ENCODE measurements at places on chromosomes 16 and 17.

DNA sequence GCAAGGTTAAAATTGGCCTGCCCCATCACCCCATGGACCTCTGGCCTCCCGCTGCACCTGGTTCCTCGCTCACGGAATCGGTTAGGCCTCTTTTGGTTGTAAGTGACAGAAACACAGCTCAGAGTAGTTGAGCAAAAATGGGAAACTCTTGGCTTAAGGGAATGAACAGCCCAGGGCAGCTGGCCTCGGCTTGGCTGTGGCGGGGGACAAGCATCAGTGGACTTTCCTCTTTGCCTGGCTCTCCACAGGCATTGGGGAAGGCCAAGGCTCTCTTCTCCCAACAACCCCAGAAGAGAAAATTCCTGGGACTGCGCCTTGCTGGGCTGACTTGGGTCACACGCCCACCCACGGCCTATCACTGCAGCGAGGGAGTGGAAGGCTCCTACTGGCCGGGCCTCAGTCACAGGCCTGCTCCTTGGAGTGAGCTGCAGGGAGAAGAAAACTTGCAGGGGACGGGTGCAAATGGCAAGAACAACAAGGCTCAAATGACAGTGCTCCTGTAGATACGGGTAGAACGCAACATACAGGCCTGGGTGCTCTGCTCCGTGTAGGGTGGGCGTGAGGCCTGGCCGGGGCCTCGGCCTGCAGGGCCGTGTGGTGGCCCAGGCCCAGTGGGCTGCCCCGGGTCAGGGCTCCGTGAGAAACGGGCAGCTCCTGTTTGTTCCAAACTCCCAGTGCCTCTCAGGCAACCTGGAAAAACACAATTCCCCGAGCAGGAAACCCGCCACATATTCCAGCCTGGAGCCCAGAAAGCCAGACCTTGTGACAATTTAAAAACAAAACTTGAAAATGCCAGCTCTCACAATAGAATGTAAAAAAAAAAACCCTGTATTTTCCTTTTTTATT lies 25.0 kb upstream of the ATP2A3 start:
- DNase-seq, result no peak

DNA sequence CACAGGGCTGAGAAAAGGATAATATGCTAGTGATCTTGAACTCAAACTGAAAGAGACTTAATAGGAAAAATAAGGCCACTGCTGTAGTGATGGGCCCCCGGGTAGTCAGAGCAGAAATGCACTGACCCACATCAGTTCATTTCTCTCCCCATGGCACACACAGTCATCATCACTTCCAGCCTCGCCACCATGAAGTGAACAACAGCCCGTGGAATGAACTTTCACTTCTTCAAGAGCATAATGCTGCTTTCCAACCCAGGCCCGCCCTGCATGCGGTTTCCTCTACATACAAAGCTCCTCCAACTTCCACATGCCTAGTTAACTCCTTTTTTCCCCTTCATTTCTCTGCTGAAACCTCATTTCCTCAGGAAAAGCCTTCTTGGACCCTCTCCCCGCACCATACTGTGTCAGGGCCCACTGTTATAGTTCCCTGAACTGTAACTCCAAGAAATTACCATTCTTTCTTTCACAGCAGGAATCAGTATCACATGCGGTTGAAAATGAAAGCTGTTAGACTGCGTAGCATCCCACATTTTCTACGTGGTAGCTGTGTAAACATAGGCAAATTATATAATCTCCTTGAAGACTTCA lies 65.8 kb upstream of the SMIM36 start:
- no peak for DNase-seq

DNA sequence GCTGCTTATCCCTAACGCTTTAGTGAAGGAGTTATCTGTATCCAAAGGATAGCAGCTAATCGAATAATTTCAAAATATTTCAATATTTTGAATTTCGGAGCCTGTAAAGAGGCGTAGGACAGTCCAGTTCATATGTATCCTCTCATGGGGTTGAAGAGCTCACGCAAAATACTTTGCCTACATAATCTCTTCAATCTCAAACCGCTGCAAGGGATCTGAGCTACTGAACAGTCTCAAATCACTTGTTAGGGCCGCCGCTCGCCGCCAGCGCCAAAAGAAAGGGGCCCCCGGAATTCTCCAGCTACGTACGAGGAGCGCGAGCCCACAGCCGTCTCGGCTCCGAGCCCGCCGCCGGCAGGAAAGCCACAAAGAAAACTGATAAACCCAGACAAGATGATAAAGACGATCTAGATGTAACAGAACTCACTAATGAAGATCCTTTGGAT lies 601 bp upstream of the RFWD3 start:
- no peak for DNase-seq

DNA sequence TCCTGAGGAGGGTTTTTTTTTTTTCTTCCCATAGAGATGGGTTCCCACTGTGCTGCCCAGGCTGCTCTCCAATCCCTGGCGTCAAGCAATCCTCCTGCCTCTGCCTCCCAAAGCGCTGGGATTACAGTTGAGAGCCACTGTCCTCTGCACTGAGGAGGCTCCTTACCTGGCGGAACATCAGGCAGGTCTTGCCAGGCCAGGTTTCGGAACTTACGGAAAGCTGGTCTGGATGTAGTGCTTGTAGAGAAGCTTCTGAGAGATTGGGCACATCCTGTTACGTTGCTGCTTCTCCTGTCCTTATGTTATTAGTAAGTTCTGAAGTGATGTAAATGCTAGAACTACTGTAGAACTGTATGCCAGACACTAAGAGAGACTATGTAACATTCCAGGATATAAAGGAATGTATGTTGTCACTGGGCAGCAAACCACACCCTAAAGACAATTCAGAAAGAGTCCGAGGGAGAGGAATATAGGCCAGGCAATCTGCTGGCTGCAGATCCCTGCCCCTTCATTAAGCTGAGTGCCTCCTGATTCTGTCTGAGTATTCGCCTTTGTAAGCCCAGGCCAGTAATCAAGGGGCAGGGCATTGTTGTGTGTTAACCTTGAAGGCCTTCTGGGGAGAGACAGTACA lies 21.1 kb downstream of the ETV4 start:
- DNase-seq, result no peak

- no peak for DNase-seq
Observed at GRCh38 chr17:47841488-47842291, 617 bp upstream of the SCRN2 start.

Measured in H54 (cell line).